Right cardiac atrium (tissue), 5 donors: ENCODE measurements at places on chromosomes 1 and 21. TPM values are rescaled to one million over a fixed set of nuclear protein-coding genes. Genes with fewer than 3 reads are reported as not detected.
A peak's percentile ranks its signal among the peaks of the same experiment; 100 is the strongest.

DISC1 gene
- total RNA-seq, result 4.5 TPM

KCNE1 gene
- total RNA-seq, result 8.3 TPM

BMP8B gene
- total RNA-seq, result 0.68 TPM

SPRR2E gene
- not detected for total RNA-seq

RGL1 gene
- total RNA-seq, result 16.4 TPM

NUCKS1 gene
- total RNA-seq, result 252 TPM

ITLN1 gene
- 18.7 TPM for total RNA-seq

MX2 gene
- total RNA-seq, result 11.3 TPM

GPR25 gene
- not detected for total RNA-seq

SLAMF8 gene
- total RNA-seq, result 2.3 TPM

TMEM9 gene
- total RNA-seq, result 45.4 TPM

- no peak for DNase-seq
Observed at GRCh38 chr1:85047144-85047471, 1.2 kb downstream of the MCOLN3 start.

DNA sequence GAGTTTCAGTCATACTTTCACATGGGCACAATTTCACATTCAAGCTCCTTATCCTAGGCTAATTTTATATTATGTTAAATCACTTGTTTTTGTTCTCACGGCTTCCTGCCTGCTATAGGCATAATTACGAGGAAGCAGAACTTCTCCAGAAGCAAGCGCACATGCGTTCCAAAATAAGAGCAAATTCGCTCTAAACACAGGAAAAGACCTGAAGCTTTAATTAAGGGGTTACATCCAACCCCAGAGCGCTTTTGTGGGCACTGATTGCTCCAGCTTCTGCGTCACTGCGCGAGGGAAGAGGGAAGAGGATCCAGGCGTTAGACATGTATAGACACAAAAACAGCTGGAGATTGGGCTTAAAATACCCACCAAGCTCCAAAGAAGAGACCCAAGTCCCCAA, at the start of gene CORT:
Gene CORT, plus strand, starts transcription at position 281 of the 400 bp plus-strand sequence. CDS start 193 bp downstream, outside the sequence.
- no peak for DNase-seq

DNA sequence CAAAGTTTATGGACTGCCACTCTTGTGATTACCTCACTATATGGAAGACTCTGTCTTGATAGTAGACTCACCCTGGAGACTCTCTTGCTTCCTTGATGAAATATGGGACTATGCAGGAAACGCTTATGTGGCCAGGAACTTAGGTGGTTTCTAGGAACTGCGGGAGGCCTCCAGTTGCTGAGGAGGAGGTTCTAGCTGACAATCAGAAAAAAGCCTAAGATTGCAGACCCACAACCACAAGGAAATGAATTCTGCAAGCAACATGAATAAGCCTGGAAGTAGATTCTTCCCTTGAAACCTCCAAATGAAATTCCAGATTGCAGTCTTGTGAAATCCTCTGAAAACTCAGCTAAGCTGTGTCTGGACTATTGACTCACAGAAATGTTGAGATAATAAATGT, 88.9 kb upstream of the COL11A1 start:
- no peak for DNase-seq

DNA sequence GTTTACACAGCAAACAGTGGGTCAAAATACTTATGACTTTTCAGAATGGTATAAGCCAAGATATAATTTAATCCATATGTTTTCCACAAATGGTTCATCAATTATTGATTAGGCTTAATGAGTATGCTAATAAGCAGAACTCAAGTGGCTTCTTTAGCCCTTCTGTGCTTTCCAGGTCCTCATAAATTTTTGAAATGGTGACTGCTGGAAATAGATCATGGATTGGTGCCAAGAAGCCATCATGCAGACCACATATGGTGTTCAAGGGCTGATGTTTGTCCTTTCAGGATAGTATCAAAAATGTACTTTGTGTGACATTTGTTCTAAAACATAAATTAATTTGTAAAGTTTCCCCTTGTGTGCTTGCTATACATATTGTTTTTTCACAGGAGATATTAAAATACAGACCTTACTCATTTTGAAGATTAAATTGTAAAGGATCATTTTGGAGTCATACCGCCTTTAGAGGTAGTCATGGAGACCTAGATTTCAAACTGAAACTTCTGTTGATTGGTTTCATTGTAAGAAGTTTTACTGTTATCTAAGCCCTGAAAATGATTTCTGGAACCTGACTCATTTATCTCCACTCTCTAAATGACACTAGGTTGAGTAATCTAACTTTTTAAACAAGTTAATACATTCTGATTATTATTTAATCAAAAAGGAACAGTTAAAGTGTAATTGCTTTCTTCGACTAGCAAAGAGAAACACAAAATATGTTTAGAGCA, 507.9 kb downstream of the PLA2G4A start:
- DNase-seq, result no peak

- no peak for DNase-seq
Observed at GRCh38 chr21:37546949-37547614, 180.5 kb downstream of the DYRK1A start.

DNA sequence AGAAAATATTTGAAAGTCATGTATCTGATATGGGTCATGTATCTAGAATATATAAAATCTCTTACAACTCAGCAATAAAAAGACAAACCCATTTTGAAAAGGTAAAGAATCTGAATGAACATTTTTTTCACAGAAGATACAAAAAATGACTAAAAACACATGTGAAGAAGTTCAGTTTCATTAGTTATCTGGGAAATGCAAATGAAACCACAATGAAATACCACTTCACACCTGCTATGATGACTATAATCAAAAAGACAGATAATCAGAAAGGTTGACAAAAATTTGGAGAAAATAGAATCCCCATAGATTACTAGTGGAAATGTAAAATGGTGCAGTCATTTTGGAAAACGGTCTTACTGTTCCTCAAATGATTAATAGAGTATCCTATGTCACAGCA, 631.0 kb downstream of the MRPL39 start:
- DNase-seq, result no peak

GRCh38 chr1:61482170-61482734, 242.7 kb downstream of the TM2D1 start:
- no peak for DNase-seq

DNA sequence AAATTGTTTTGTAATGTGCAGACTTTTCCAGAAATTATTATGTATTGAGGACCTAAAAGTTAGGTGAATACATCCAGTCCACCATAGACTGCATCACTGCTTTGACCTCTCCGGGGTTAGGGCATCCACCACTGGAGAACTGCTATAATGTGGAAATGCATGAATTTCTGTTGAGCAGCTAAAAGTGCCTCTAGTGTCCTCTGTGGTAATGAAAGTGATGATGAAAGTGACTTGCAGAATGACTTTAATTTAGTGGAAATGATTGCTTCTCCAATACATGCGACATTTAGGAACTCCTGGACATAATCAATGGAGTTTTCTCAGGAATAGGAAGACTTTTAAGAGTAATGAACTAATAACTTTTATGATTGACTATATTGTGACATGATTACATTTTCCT, 170.8 kb downstream of the LBR start:
- DNase-seq, result no peak

DNA sequence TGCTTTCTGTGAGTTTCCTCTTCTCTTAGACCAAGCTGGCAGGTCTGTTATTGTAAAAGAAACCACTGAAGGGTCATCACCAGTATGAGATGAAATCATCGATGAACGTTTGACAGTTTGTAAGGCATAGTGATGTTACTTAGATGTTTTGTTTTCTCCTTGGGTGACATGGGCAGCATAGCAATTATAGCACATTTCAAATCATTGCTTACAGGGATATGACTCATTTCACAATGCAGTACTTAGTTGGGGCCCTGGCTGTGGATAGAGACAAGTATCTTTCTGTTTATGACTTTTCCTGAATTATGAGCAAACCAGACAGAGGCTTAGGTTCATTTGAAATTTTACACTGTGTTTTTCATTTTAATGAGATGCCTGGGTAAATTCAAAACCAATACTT, 313.0 kb downstream of the RWDD3 start:
- no peak for DNase-seq

GRCh38 chr1:218815076-218815475, 358.6 kb upstream of the LYPLAL1 start:
- DNase-seq, result no peak

GRCh38 chr1:213772128-213773063, 215.4 kb upstream of the PROX1 start:
- DNase-seq, result no peak

DNA sequence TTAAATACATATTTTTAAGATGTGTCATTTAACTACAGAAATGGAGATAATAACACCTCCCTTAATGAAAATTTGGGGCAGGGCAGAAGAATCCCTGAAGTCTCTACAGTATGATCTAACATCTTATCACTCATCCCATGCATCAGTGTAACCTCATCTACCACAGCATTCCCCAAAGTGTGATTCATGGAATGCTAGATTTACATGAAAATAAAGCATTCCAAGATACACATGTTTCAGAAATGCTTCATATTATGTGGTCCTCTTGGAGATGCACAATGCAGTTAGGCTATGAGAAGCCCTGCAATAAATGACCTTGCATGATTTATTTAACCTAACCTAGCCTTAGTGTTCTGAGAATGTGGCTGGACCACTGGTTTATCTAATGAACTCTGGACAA, 166.9 kb upstream of the SYT6 start:
- DNase-seq, result no peak

GRCh38 chr21:44637018-44637850, at the start of gene KRTAP10-10:
Gene KRTAP10-10, plus strand, starts transcription at chr21:44637356. Its CDS starts 62 bp downstream, at chr21:44637418.
- DNase-seq, result no peak

DNA sequence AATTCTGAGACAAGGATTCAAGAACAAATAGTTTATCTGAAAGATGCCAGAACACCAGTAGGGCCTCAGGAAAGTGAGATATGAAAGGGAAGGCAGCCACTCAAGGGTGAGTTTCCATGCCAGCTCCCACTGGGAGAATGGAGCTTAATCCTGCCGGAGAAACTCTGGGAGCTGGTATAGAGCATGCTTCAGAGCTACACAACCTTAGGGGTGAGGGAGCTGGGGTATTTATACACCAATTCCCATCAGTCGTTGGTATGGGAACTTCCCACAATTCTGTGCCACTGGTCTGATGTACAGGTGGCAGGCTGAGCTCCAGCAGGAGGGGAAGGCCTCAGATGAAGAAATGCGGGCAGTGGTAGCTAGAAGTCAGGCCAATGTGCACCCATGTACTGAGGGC, 86.6 kb downstream of the KAZN start:
- no peak for DNase-seq

DNA sequence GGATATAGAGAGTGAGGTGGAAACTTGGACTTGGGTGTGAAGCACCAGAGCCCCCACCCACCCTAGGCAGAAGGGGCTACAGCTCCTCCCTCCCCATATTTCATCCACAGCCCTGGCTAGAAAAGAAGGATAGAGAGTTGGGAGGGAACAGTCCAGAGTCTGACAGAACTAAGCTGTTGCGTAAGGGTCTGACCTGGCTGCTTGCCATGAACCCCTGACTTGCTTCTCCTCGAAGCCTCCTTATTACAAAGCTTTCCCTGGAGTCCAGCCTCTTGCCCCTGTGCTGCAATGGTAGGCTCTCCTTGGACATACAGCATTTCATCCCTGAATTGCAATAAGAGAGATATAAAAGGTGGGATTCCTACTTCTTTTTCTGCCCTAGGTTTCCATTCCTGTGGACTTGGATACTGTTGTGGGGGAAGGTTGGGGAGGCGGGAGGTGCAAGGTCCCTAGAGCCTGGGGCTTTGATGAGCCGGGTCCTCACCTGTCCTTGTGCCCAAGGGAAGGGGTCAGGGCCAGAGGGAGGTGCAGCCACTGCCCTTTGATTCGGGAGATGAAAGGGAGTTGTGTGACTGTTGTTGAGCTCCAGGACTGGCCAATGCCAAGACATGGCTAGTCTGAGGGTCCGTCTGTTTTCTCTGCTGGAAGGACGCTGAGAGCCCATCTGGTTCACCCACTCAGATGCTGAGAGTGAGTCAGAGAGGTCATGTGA, 2.7 kb downstream of the RHBG start:
- DNase-seq, result peak; percentile 72

DNA sequence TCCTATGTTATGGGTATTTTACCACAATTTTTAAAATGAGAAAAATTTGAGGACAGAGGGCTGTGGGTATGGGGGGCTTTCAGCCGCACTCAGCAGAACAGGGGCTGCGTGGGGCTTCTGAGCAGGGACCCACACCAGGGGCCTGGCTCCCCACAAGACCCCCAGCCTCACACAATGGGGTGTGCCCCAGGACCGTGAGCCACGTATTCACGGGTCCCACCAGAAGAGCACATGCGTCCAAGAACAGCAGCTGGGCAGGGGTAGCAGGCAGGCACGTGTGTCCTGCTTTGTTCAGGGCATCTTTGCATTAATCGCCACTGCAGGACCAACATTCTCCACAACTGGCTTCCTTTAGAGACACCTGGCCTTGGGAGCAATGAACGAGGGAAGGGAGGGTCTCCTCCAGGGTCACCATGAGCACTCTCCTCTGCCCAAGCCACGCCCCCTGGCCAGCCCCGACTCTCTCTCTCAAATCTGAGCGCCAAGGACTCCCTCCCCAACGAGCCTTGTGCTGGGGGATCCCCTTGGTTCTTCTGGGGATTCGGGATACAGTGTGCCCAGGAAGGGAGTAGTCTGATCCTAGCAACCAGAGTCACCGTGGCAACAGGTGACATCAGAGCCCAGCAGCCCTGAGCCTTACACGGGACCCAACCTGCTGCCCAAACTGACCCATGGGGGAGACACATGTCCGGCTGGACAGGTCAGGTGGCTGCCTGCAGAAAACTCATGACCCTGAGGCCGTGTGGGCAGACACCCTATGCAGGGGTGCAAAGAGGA, 7.4 kb upstream of the ARF1 start:
- peak; percentile 64 for DNase-seq

GRCh38 chr1:234631721-234632125, 21.7 kb upstream of the IRF2BP2 start:
- no peak for DNase-seq

GRCh38 chr1:207814469-207814868, 62.6 kb downstream of the CD46 start:
- DNase-seq, result no peak

- no peak for DNase-seq
Observed at GRCh38 chr21:35063428-35064172, 14.5 kb upstream of the RUNX1 start.

GRCh38 chr1:240401731-240402130, 210.2 kb downstream of the GREM2 start:
- no peak for DNase-seq

- peak; percentile 97 for DNase-seq
Observed at GRCh38 chr1:178037510-178038253, 56.2 kb upstream of the RASAL2 start.

GRCh38 chr1:185438936-185439335, 121.9 kb upstream of the IVNS1ABP start:
- no peak for DNase-seq

GRCh38 chr1:172616195-172616594, 42.7 kb upstream of the FASLG start:
- DNase-seq, result no peak

- DNase-seq, result peak; percentile 50
Observed at GRCh38 chr1:157978586-157979403, 14.7 kb upstream of the KIRREL1 start.
